Right atrium auricular region (tissue), 2 donors: ENCODE measurements at places on chromosomes 3 and 15.

DNA sequence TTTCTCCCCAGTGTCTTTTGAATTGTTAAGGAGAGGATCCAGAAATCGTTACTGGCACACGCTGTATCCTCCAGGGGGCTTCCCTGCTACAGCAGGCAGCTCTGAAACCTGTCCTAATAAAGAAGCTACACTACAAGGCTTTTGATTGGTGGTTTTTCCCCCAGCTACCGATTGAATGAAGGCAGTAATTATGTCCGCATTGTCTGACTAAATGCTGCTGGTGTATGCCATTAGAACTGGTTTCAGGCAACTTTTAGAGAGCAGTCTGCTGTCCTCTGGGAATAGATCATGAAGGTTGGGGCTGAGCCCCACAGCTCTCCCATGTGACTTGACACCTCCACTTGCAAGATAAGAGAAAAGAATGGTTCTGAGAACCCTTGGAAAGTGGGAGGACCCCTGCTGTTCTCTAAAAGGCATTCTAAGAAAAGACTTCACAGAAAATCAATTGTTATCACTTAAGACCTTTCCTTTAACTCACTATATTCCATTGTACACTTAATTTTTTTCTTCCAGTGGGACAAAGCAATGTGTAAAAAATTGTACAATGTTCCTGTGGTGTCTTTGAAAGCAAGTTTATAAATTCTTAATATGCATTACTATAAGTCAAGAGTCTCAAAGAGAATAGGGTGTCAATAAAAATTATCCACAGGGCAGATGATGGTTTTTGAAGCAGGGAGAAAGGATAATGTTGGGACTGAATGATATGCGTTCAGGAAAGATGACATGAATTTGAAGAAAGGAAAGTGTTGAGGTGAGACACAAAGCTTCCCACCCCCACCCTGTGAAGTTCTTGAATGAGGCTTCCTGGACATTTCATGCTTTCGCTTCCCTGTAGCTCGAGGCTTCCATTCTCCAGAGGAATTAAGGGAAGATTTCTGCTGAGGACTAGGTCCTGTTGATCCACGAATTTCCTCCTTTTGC, 53.0 kb upstream of the DAZL start:
- DNase-seq, result no peak

- no peak for DNase-seq
Measured at GRCh38 chr3:127534564-127534963, 56.0 kb downstream of the TPRA1 start.

GRCh38 chr3:188788621-188789081, 383.1 kb upstream of the TPRG1 start:
- no peak for DNase-seq

DNA sequence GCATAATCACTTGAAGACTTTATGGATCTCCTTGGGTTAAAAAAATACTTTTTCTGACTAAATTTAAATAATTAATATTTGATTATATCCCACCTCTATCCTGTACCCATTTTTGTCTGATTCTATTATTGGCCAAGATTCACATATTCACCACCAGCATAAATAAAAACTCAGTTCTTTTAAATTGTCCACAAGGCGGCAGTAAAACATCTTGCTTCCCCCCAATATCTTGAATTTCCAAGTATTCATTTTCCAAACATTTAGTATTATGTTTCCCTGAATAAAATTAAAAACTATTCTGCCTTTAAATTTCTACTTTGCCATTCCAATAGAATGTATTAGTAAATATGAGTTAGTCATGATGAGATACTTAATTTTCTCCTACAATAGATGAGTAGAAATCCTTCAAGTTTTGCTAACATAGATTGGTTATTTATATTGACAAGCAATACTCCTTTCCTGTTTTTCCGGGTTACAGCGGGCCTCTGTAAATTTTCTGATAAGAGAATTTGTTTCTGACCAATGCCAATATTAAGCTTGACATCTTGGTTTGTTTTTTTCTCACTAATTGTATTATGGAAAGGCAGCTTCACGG, 218.7 kb upstream of the MDFIC2 start:
- no peak for DNase-seq

DNA sequence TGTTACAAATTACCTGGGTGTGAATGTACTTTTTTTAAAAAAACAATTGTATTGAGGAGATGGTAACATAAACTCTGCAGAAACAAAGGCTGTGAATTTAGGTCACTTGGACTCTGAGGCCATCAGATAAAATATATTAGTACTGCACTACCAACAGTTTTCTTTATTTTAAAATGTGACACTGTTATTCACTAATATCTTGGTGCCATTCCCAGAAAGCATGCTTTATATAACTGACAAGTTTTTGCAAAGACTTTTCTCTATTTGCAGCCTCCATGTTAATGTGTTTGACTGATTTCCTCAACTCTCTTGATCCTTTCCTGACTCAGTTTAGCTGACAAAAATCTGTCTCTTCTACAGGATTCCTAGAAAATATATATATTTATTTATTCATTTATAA, 26.5 kb upstream of the ACTL6A start:
- no peak for DNase-seq

- DNase-seq, result no peak
Measured at GRCh38 chr3:141505166-141505565, 18.3 kb downstream of the RASA2 start.

GRCh38 chr3:41244620-41245336, 45.5 kb downstream of the CTNNB1 start:
- DNase-seq, result no peak

- no peak for DNase-seq
Measured at GRCh38 chr3:45923755-45924154, 19.5 kb upstream of the CXCR6 start.
